Stimulated activated CD8-positive, alpha-beta memory T cell treated with anti-CD3 and anti-CD28 coated beads, Interleukin-12 subunit alpha, Interleukin-12 subunit beta, amount 100 ng/mL, for 4 hours (primary cell): ENCODE measurements at places on chromosomes 11 and 22.

DNA sequence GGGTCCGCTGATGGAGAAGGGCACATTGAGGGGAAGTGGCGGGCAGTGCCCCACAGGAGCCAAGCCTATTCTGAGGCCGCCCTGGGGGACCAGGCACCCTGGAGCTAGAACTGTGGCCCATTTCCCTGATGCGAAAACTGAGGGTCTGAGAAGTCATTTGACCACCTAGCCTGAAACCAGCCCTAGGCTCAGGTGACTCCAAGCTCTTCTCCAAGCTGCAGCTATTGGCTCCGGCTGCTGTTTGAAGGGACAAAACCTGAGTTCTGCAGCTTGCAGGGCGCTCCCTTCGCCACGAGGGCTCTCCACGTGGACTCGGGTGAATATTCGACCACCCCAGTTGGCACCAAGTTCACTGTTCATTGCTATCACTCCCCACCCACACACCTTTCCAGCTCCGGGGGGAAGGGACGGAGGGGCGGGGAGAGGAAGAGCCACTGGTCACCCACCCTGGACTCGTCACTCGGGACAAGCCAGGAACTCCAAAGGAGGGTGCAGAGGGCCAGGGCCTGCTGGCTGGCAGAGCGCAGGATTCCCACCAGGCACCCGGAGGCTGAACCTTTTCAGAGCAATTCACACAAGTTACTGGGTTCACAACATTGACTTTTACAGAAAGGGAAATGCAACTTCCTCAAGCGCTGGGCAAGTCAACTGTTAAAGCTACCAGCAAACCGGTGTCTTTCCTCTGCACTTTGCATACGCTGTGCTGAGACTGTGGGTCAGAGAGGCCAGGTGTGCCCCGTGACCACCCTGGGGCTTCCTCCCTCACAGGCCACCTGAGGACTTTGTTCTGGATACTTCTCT, 1.1 kb upstream of the RAC2 start:
- DNase-seq, result no peak

- DNase-seq, result no peak
Measured at GRCh38 chr11:95563859-95564258, 225.7 kb downstream of the FAM76B start.

DNA sequence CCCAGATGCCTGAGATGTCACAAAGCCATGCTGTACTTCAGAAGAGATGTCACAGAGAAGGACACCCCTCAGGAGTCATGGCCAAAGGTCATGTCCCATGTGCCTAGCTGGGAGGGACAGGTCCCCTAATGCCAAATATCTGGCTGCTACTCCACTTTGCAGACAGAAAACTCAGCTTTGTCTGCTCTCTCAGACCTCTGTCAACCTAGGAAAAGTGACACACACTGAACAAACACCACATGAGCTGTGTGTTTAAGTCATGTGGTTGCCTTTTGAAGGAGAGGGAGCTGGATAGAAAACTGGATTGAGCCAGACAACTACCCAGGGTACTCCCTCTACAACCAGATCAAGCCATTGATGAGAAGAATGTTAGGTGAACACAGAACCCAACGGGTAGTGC, 3.5 kb downstream of the TRIM66 start:
- no peak for DNase-seq

- no peak for DNase-seq
Measured at GRCh38 chr11:114397349-114397982, 2.8 kb downstream of the C11orf71 start.

GRCh38 chr11:88181776-88182175, 6.5 kb upstream of the RAB38 start:
- DNase-seq, result no peak

DNA sequence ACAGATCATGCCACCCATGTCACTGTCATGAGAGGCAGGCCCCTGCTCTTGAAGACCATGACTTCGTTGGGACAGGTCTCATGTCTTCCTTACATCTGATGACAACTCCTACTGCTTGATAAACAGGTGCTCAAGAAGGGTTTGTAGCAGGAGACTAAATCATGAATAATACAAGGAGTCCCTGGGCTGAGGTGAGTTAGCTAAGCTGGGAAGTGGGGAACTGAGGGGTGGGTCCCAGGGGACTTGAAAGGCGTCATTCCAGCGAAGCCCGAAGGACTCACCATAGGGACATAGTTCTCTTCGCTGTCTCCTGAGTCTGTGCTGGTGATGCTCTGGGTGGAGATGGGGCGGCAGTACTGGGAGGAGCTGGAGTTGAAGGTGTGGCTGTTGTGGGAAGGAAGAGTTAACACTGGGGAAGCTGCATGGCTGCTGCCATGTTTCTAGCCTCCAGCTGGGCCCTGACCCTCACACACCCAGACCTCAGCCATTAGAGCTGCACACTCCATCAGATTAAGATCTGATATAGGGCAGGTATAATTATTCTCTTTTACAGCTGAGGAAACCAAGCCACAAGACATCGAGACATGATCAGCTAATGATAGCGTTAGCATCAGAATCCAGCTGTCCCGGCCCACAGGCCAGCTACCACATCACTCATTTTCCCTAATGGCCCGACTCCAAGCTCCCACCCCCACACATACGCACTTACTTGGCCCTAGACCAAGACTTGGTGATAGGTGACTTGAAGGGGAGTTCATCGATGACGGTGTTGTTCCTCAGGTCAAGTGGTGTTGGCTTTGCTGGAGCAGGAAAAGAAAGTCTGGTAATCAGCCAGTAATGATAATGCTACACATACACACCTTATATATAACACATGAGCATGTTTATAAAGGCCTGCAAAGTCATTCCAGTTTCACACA, 32.9 kb downstream of the USP35 start:
- DNase-seq, result no peak

GRCh38 chr11:73114110-73114834, 27.8 kb downstream of the FCHSD2 start:
- no peak for DNase-seq

DNA sequence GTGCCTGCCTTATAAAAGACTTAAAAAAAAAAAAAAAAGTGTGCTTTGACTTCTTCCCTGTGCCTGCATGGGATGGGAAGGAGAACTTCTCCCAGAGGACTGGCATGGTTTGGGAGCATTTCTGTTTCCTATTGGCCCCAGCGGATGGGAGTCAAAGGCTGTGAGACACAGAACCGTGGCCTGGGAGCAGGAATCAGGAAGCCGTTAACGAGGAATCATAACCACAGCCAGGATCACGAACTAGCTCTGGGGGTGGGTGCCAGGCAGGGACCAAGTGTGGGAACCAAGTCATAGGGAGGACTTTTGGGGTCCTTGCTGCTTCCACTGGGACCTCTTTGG, 526 bp downstream of the C1QTNF6 start:
- no peak for DNase-seq
